Dorsolateral prefrontal cortex (tissue), 122 donors: ENCODE measurements at places on chromosomes 11 and 22. TPM values are rescaled to one million over a fixed set of nuclear protein-coding genes. Genes with fewer than 3 reads are reported as not detected.

- DNase-seq: no peak
Measured at GRCh38 chr22:36397131-36398093, 9.6 kb upstream of the MYH9 start.

DNA sequence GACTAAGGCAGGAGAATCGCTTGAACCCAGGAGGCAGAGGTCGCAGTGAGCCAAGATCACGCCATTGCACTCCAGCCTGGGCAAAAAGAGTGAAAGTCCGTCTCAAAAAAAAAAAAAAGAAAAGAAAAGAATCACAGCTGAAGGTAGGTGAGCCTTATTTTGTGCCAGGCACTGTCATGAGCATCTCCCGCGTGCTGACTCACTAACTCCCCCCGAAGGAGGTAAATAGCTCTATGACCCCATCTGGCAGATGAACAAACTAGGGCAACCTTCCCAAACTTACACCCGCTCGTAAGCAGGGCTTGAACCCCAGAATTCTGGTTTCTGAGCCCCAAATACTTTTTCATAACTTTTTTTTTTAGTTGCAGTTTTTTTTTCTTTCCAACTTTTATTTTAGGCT lies 60.3 kb downstream of the ANO1 start:
- no peak for DNase-seq

GRCh38 chr11:69992026-69992425 lies 86.1 kb upstream of the ANO1 start:
- DNase-seq: no peak

The OR8A1 gene
- not detected for total RNA-seq

The AQP11 gene
- 7.7 TPM for total RNA-seq
